Activated T-helper 1 cell treated with anti-CD3 and anti-CD28 coated beads, Interleukin-2, amount 50 U/mL, for 16 hours (primary cell): ENCODE measurements at places on chromosomes 7 and 10.

DNA sequence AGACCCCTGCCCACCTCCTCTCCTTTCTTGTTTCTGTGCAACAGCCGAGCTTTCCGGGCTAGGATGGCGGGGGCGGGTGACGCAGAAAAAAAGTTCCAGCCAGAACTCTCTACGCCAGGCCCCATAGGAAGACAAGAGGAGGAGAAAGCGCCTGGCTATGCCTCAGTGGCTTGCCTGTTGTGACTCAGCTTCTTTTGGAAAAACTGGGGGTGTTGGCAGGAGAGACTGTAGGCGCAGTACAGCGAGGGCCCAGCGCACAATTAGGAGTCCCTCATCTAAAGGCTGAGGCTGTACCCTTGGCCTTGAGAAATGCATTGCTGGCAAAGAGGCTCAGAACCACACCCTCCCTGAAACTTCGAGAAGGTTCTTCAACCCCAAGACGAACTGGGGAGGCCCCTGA is 28.0 kb upstream of the KPNA7 start:
- DNase-seq: no peak

- no peak for DNase-seq
Measured at GRCh38 chr10:73867126-73867807, 7.1 kb downstream of the CAMK2G start.

DNA sequence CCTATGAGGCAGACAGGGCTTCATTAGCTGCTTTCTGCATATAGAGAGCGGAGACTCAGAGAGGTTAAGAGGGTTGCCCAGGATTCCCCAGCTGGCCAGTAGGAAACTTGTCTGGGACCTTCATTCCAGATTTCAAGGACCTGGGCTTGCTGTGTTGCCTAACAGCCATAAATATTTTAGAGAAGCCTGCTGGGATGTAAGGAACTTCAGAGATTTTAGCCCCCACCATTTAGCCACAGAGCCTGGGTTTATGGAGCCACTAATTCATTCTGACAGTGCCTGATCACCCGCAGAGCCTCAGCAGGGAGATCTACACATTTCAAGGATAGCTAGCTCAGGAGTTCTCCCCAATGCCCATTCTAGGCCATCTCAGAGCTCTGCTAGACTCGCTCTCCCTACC is 56.6 kb upstream of the TRUB1 start:
- no peak for DNase-seq

GRCh38 chr7:143027683-143028082 is 751 bp upstream of the OR9A2 start:
- DNase-seq: no peak

- no peak for DNase-seq
Measured at GRCh38 chr7:24971333-24972165, 8.4 kb downstream of the OSBPL3 start.

GRCh38 chr7:24725554-24726241 is 31.6 kb downstream of the GSDME start:
- no peak for DNase-seq

DNA sequence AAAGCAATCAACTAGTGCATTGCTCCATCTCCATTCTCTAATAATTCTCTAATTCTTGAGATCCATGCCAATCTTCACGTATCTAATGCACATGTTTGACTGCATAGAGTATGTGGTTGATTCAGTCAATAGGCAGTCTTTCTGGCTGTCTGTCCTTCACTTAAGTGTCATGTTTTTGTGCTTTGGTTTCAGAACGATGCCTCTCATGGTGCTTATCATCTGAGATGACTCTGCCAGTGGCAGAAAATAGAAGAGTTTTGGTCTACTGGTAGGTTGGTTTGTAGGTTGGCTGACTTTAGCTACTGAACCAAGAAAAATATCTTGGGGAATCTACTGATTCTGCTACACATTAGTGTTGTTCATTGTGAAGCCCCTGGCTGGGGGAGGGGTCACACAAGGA is 364.2 kb downstream of the SFMBT2 start:
- no peak for DNase-seq

DNA sequence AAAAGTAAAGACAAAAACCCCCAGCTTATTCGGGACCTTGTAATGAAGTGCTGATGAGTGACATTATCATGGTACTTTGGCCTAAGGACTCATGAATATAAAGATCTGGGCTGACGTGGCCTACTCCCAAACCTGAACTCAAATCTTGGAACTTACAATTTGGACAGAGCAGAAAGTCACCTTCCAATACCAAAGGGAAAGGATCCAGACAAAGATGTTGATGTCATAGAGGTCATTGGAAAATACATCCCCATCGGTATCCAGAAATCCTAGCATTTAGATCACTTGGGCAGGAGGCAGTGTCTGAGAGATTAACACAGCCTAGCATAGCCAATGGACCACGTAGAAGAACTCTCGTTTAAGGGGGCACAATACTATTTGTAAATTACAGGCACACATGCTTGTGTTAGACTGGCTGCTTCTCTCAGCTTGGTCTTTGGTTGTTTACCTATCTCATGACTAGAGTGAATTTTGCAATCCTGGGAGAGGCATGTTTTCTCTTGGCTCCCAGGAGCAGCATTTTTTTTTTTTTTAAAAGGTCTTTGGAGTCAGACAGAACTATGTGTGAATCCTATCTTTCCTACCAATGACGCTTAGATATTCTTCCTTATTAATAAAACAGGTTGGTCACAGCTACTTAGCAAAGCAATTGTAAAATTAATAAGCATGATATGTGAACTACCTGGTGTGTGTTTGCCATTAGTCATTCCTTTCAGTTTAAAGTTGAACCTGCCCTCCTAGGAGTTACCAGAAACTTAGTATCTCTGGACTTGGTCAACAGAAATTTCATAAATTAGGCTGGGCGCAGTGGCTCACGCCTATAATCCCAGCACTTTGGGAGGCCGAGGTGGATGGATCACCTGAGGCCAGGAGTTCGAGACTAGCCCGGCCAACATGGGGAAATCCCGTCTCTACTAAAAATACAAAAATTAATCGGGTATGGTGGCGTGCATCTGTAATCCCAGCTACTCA is 27.8 kb upstream of the MRPS33 start:
- no peak for DNase-seq

GRCh38 chr7:1651031-1651446 is 19.0 kb upstream of the ELFN1 start:
- no peak for DNase-seq

DNA sequence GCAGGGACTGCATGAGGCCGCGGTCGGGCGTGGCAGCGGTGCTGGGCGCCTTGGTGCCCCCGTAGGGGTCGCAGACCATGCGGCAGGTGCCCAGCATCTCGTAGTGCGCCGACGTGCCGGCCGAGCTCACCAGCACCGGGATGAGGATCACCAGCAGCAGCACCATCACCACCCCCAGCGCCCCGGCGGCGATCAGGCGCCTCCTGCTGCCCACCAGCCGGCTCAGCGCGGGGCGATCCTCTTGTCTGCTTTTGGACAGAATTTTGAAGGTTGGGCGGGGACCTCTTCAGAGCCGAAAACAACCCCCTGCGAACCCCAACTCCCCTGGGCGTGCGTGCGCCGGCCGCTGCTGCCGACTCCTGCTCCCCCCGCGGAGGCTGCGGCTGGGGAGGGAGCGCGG is 779 bp downstream of the C1QL3 start:
- no peak for DNase-seq

DNA sequence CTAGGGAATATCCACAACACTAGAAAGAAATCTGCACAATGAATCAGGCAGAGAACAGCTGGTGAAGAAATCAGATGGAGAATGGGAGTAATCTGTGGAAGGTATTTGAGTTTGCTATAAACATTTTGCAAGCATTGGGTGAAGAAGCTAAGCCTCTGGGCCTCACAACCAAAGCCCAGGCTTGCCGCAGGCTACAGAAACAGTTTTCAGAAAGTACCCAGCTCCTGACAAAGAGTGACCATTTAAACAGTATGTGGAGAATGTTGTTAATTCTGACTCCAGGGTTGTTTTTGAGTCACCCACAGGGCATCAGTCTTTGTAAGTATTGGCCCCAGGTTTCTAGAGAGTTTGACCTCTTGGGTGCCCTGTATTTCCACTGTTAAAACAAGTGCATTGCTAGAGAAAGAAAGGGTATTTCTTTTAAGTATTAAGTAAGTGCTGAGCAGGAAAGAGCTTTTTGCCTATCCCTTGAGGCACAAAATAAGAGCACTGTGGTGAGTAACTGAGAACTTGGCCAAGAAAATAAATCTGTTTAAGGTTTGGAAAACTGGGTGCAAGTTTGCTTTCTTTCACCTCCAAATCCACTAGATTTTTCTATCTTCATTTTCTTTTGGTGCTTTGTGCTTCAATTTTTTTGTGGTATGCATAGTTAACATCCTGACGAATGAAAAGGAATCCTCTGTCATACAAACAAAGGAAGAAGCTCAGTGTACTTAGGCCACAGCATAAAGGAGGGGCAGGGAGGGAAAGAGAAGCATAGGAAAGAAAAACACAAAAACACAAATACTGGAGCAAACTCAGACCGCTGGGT is 691.8 kb downstream of the SUGCT start:
- no peak for DNase-seq

DNA sequence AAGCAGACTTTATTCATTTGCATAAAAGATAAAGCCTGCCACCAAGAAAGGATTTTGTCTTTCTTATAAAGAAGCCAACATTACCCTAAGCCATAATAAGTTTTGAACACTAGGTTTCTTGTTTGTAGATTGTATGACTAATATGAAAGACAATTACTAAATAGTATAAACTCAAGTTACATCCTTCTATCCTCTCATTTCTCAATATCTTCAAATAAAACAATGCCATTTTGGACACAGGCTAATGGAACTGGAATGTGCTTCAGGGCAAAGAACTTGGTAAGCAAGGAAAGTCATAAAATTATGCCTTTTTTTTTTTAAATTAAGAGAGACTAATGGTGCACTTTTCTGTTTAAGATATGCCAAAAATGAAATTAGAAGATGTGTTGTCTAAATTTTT is 137.7 kb downstream of the DKK1 start:
- no peak for DNase-seq

DNA sequence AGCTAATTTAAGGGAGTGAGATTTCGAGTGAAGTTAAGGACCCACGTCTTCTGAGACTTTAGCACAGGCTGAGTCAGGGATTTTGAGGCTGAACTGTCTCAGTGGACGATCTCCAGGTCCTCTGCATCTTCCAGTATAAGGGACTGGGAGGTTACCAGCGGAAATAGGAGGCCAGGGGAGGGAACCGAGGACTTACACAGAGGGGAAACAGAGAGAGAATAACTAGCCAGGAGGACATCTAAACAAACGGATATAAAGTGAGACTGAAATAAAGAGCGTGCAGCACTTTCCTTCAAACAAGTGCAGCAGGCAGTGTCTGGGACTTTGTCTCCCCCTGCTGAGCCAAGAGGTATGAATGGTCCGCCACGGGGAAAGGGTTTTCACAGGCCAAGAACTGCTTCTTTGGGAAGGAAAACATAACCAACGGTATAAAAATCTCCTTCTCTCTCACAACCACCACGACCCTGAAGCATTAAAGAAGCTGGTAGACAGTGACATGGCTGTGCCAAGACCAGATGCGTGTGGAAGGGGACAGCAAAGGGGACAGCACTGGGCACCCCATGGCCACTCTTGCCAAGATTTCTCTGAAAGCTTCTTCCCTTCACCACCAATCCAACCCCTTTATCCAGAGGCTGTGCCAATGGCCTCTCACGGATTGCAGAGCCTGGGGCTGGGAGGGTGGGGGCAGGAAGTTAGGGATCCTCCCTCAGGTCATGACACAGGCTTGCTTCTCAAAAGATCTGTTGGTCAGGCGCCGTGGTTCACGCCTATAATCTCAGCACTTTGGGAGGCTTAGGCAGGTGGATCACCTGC is 72.0 kb downstream of the SLC37A3 start:
- DNase-seq: peak; percentile 18

DNA sequence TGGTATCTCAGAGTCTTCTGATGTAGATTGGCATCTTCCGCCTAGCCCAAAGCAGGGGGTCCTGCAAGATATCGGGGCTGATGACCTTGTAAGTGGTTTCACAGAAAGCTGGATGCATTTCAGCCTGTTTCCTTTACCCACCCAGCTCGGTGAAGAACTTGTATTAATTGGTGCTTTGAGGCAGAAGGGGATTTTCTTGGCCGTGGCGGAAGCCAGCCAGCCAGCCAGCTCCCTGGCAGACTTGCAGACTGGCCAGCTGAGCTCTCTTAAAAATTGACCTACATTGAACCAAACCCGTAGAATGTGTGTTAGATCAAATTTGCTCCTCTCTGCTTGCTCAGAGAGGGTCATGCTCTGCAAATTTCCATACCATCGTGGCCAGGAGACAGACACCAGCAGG is 218.4 kb downstream of the ADAM12 start:
- no peak for DNase-seq

DNA sequence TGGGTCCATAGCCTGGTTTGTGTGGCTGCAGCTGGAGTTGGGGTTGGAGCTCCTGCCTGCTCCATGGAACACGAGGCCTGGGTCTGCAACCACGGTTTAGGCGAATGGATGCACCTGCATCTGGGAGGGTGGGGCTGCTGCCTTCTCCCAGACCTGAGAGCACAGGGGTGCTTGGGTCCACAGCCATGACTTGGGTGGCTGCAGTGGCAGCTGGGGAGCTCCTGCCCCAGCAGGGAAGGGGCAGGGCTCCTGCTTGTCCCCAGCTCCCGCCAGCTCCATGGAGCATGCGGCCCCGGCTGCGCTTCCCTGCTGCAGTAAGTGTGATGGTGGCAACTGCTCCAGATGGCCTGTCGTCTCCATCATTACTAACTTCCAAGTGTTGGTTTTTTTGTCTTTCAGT is 571.1 kb upstream of the LRRN3 start:
- DNase-seq: no peak

- no peak for DNase-seq
Measured at GRCh38 chr10:126972635-126973414, 67.6 kb downstream of the DOCK1 start.

- DNase-seq: no peak
Measured at GRCh38 chr10:11230498-11231167, 213.0 kb downstream of the CELF2 start.

GRCh38 chr7:157769526-157770215 is 432.9 kb downstream of the DNAJB6 start:
- no peak for DNase-seq

DNA sequence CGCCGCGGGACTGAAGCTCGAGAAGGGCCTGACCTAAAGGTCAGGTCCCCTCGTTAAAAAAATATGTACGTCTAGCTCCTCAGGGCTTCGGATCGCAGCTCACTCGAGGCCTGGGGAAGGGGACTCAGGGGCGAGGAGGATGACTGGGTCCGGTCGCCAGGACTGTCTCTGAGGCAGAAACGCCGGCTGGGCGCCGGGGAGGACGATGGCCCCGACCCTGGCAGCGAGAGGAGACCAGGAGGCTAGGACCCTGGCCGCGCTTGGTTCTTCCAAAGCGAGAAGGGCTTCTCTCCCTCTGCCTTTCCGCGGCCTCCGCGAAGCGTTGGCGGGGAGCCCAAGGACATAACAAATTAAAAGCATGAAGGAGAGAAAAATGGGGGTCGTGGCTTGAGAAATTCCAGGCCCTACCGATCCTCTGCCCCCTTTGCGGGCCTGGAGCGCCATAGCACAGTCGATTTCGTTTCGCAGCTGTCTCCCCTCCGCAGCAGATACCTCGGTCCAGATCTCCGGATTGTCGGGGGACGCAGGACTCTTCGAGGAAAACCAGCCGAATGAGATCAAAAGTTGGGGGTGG is 3.1 kb downstream of the NKX2-3 start:
- DNase-seq: no peak

- DNase-seq: no peak
Measured at GRCh38 chr10:74333174-74333573, 182.2 kb downstream of the ADK start.

- no peak for DNase-seq
Measured at GRCh38 chr7:155811895-155812761, at the start of gene SHH. SHH (minus strand) TSS chr7:155812463; CDS start chr7:155812122, 341 bp downstream.
